ENCODE measurements at places on chromosomes 7 and 10.

DNA sequence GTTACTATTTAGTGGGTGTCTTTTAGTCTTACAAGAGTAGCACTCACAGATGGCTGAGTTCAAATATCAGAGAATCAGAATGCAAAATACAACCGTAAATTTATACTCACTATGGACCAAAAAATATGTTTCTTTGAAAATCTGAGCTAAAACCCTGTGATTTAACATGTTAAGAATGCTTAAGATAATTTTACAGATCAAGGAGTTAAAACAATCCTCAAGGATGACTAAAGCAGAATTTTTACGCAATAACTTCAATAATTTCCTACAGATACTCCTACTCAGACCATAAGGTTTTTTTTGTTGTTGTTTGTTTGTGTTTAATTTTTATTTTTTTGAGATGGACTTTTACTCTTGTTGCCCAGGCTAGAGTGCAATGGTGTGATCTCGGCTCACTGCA is 47.9 kb upstream of the CCDC6 start:
- no peak for DNase-seq

DNA sequence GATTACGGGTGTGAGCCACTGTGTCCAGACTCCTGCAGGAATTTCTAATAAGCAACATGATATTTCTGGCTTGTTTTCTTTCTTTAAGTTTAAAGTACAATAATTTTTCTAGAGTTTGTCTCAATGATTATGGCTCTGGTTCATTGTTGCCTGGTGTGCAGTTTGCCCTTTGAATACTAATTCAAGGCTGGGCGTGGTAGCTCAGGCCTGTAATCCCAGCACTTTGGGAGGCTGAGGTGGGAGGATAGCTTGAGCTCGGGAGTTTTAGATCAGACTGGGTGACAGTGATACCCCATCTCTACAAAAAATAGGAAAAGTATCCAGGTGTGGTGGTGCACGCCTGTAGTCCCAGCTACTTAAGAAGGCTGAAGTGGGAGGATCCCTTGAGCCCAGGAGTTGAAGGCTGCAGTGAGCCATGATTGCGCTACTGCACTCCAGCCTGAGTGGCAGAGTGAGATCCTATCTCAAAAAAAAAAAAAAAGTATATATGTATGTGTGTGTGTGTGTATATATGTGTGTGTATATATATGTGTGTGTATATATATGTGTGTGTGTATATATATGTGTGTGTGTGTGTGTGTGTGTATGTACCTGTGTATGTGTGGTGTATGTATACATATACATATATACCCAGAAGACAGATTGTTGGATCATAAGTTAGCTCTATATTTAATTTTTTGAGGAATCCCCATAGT is 8.2 kb downstream of the ADIRF start:
- no peak for DNase-seq

- DNase-seq: no peak
These were observed 516.9 kb upstream of the LRRN3 start for GRCh38 chr7:110573862-110574528.

DNA sequence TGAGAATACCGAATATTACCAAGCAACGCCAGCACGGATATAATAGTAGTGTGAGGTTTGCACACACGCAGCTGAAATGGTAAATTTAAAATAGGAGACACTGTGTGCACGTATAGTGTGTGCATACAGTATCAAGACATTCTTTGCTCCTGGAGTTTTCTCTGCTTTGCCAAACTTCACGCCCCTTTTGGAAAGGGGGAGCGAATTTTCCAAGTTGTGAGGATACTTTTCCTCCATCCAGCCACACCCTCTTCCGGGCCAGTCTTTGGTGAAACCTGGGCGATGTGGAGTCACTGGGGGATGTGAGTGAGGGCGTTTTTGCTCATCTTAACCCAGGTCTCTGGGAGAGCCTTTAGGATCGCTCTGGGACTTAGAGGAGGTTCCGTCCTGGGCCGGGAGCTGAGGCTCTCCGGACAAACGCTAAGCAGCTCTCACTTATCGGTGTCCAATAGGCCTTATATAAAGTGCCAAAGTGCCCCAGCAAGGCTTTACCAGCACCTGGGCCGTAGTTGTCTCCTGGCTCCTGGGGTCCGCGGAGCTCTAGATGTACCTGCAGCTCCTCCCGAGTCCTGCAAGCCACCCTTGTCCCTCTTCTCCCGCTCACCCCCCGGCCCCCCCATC is 160.0 kb upstream of the MKI67 start:
- no peak for DNase-seq

DNA sequence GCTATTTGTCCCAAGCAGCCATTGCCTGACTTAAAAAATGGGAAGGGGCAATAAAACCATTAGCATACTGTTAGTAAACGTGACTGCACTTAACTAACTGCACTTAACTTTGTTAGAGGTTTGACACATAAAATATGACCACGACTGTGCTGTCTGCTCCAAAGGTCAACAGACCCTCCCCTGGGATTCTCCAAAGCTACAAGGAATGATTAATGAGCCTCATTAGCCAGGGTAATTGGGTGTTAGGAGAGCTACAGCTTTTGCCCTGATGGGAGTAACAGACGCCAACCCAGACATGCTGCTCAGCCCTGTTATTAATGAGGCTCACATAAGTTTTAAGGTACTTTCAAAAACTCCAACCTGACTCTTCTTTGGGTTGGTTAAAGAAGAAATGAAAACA is 129.4 kb upstream of the PLPP4 start:
- DNase-seq: no peak

GRCh38 chr7:117184367-117184766 is 138.5 kb downstream of the WNT2 start:
- no peak for DNase-seq

DNA sequence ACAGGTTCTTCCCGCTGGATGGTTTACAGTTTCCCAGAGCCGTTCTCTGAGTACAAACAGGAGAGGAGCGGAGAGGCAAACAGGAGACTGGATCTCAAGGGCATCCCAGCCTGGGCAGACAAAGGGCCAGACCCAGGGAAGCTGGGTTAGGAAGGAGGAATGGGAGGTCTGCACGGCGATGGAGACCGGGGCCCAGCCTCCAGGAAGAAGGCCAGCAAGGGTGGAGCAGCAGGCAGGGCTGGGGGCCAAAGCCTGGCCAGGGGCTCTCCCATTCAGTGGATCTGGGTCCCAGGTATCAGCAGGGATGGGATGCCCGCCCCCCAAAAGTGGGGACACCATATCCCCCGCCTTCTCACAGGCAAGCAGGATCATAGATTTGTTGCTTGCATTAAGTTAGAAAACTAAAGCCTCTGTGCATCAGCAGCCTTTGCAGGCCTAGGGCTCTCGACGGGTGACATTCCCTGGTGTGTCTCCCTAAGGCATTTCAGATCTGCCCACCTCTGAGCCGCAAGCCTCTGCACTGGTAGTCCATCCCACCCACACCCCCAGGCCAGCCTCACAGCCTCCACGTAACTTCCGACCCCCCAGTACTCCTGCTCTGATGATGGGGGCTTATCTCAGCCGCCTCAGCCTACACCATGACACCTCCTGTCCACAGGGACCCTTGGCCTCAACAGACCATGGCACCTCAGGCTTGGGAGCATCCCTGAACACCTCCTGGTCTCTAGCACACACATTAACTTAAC is 59.9 kb downstream of the TNS3 start:
- DNase-seq: no peak

DNA sequence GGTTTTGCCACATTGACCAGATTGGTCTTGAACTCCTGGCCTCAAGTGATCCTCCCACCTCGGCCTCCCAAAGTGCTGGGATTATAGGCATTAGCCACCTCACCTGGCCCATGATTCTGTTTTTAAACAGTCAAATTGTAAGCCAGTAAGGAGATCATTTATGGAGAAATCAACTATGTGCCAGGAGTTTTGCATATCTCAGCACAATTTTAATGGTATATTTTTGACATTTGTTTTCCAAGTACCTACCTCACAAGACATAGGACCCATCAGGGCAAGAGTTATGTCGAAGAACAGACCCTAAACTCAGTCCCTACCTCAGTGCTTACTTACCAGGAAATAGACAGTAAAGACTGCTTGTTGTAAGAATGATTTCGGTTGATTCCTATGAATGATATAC is 173.3 kb upstream of the TNS3 start:
- no peak for DNase-seq

- no peak for DNase-seq
These were observed 38.5 kb downstream of the CAMK2B start for GRCh38 chr7:44286618-44287487.

- DNase-seq: no peak
These were observed 175.4 kb downstream of the GRID1 start for GRCh38 chr10:86191166-86191565.

DNA sequence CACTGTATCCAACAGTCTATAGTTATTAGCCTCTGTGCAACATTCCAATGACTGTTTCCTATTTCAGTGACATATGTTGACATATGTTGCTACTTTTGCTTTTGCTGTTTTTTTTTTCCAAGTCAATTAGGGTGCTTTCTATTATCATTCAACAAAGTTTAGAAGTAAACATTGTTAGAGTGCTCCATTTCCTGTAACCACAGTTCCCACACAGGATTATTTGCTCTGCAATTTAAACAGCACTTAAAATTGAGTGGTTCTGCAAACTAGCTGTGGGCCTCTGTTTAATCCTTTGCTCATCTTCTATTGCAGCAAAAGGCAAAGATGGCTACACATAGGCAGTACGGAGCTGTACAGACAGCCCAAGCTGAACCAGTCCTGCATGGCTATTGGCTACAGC is 46.5 kb upstream of the PTN start:
- no peak for DNase-seq

DNA sequence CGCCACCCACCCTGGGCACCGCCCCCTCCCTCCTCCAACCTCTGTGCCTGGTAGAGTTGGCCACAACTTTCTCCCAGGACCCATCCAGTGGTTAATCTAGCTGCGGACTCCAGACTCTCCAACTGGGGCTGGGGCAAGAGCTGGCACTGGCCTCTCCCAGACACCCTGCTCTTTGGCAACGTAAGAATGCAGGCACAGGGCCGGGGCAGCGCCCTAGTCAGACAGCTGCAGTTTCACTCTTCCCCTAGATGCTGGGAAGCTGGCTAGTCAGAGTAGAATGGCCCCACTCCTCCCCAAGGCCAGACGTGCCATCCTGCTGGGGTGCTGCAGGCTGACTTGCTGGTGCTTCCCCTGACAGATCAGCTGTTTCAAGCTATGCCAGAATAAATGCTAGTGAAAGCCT is 22.1 kb downstream of the HSPA12A start:
- no peak for DNase-seq

DNA sequence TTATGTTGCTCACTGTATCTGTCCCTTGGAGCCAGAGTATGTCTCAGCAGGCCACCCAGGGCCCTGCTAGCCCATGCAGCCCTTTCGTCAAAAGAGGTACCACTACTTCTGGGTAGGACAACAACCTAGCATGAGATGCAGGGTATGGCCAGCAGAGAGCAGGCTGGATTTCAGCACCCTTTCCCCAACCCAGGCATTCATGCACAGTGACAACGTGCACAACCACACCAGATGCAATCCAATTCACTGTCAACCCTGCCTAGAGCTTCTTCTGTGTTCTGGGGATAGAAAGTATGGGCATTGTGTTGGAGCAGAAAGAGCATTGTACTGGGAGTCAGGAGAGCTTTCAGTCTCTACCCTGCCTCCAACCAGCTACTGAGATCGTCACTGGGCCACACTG is 37.9 kb downstream of the JAZF1 start:
- DNase-seq: no peak

GRCh38 chr7:130951976-130952876 is 218.2 kb upstream of the KLF14 start:
- DNase-seq: no peak

DNA sequence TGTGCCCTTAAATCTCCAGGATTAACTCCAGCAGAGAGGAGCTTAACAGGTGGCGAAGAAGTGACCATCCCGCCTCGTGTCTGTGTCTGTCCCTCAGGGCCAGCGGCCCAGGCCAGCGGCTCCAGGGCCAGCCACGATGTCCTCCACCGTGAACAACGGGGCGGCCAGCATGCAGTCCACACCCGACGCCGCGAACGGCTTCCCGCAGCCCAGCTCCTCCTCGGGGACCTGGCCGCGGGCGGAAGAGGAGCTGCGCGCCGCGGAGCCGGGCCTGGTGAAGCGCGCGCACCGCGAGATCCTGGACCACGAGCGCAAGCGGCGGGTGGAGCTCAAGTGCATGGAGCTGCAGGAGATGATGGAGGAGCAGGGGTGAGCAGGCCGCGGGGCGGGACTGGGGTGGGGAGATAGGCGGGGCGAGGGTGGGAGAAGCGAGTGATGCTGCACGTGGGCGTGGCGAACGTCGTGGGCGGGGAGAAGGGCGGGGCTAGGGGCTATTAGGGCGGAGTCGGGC is 33.3 kb downstream of the SRRM3 start:
- peak; percentile 79 for DNase-seq

- peak; percentile 54 for DNase-seq
These were observed 40.3 kb upstream of the GTF2I start for GRCh38 chr7:74617180-74617744.

DNA sequence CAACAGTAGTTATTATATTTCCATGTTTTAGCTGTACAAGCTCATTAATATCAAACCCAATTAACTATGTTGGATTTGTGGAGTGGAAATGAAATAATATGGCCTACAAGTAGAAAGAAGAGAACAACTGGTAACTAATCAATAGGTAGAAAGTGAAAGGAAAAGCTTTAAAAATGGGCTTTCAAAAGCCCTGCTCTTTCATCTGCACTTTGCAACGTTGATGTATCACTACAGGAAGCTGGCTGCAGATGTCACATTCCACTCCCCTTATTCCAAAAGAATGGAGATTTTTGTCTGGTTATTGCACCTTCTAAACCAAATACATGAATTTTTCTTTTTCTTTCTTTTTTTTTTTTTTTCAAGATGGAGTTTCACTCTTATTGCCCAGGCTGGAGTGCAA is 11.7 kb upstream of the MKI67 start:
- no peak for DNase-seq

GRCh38 chr7:155291045-155291530 is 6.6 kb upstream of the INSIG1 start:
- DNase-seq: no peak

GRCh38 chr7:36896418-36896817 is 172.1 kb upstream of the AOAH start:
- no peak for DNase-seq

DNA sequence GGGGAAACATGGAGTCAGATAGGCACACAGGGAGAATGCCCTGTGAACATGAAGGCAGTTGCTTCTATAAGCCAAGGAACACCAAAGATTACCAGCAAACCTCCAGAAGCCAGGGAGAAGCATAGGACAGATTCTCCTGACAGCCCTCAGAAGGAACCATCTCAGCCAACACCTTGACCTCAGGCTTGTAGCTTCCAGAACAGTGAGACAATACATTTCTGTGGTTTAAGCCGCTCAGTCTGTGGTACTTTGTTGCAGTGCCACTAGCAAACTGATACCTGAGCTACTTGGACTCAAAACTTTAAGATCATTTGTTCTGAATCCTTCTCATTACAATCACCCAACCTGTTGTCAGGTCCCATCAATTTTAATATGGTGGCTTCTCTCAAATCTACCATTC is 31.2 kb downstream of the ABLIM1 start:
- no peak for DNase-seq

DNA sequence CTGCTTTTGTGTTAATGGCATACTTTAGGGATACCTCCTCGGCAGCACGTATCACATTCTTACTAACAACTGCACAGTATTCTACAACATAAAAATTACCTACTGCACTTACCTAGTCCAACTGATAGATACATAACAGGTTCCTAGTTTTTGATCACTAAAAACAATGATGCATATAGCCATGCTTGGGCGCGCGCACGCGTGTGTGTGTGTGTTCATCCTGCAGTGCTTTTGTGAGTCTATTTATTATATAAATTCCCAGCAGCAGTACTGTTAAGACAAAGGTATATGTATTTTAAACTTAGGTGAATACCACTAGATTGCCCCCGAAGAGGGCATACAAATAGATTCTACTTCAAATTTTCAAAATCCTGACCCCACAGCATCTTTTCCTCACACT is 181.4 kb downstream of the ELMO1 start:
- DNase-seq: no peak
